ENCODE measurements at places on chromosomes 11 and 22.
A peak's percentile ranks its signal among the peaks of the same experiment; 100 is the strongest.

DNA sequence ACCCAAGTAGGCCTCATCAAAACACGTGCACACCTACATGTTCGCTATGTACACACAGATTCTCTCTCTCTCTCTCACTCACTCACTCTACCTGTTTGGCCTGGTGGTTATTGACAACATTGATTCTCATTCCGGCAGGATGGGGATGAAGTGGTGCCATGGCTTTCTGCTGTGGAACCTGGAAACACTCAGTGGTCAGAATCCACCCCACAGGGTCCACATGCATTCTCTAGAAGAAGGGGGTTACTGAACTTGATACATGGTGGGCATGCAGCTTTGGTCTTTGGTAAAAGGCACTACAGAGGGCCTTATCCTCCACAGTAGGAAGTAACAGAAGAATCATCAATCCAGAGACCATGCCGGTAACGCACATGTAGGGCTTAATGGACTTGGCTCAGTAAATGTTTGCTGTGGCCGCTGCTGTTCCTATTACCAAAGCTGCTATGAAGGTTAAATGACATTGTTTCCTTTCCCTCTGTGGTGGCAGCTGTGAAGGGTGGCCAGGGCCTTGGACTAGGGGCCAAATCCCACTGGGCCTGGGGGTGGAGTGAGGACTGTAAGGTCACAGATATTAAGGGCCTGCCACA is 12.7 kb downstream of the POLDIP3 start:
- DNase-seq: no peak

DNA sequence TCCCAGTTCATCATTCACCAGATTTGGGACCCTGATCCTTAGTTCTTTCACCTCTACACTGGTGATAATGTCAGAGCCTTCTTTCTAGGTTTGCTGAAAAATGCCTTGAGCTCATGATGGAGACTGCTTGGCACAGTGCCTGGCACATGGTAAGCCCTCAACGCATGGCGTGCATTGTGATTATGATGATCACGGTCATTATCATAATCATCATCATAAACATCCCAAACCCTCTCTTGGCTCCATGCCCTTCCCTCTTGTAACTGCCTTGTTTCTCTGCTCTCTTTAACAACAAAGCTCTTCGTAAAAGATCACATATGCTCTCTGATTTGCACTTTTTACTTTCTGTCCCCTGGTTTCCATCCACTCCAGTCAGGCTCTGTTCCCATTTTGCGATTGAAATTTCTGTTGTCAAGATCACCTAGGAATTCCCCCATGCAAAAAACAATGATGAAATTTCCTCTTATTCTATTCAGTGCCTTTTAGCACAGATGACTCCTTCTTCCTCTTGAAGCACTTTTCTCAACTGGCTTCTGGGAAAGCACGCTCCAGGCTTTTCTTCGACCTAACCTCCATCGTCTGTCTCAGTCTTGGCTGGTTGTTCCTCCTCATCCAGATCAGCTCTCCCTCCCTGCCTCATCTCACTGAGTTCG is 479.1 kb downstream of the OPCML start:
- DNase-seq: no peak

- no peak for DNase-seq
These were observed 8.8 kb downstream of the C11orf96 start for GRCh38 chr11:43951231-43951630.

DNA sequence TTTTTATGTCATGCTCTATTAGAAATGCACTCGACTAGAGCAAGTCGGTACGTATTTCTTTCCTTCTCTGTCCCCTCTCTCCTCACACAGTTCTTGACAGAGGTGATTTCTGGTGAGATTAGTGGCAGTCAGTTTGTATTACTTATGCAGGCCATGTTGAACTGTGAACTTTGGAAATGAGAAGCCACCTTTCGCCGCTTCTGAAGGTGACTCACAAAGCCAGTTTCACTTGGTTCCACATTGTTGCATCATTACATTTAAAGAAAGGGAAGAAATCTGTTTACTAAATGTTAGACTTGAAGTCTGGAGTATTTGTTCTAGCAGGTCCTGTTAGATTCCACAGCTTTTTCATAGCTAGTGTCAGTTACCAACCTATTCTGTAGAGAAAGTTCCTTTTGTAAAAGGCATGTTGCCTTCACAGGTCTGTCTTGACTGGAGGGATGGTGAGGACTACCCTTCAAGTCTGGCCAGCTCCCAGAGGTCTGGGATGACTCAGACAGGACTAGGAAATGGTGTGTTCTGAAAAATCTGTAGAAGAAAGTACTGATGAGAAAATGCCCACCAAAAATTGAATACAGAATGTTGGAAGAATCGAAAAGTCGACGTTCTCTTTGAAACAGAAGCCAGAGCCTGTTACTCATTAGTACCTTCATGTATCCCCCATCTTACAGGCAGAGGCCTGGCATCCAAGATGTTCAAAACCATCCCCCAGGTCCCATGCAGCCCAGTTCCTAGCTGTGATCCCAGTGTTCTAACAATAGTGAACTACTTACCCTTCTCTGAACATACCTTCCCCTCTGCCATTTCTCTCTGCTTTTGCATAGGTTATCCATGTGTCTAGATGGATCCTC is 181.4 kb downstream of the DBX1 start:
- DNase-seq: no peak

DNA sequence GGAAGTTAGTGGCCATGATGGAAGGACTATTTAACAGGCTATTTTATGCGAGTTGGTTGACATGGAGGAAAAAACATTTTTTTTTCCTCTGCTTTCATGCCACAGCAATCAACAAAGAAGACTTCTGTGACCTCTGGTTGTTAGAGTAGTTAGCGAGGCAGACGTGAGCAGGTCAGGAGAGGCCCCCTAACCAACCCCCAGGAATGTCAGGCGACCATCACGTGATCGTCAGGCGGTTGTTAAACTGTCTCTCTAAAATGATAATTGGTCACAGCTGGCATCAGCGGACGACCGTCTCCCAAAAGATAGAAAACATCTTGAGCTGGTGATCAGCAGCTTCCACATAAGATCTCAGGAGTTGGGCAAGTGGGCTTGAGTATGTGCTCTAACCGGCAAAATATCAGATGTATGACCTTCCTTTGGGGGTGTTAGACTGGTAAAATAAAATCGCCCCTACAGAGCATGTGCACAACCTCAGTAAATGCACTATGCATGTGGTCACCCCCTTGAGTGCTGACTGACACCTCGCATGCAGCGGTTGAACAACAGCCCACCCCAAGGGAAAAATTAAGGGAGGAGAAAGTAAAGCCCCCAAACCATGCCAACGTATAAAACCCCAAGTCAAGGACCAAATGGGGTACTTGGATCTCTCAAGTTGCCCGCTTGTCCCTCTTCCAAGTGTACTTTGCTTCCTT is 20.9 kb upstream of the NARS2 start:
- no peak for DNase-seq

- DNase-seq: no peak
These were observed 191.6 kb upstream of the CADM1 start for GRCh38 chr11:115695677-115696364.

- no peak for DNase-seq
These were observed 65.7 kb upstream of the PHOX2A start for GRCh38 chr11:72309641-72310040.

- DNase-seq: no peak
These were observed 105.5 kb downstream of the DSCAML1 start for GRCh38 chr11:117691516-117691915.

- DNase-seq: no peak
These were observed 10.7 kb downstream of the CADM1 start for GRCh38 chr11:115493488-115493887.

GRCh38 chr11:117560780-117561530 is 233.3 kb downstream of the CEP164 start:
- DNase-seq: no peak

GRCh38 chr22:32584650-32585049 is 110.0 kb downstream of the FBXO7 start:
- DNase-seq: no peak

DNA sequence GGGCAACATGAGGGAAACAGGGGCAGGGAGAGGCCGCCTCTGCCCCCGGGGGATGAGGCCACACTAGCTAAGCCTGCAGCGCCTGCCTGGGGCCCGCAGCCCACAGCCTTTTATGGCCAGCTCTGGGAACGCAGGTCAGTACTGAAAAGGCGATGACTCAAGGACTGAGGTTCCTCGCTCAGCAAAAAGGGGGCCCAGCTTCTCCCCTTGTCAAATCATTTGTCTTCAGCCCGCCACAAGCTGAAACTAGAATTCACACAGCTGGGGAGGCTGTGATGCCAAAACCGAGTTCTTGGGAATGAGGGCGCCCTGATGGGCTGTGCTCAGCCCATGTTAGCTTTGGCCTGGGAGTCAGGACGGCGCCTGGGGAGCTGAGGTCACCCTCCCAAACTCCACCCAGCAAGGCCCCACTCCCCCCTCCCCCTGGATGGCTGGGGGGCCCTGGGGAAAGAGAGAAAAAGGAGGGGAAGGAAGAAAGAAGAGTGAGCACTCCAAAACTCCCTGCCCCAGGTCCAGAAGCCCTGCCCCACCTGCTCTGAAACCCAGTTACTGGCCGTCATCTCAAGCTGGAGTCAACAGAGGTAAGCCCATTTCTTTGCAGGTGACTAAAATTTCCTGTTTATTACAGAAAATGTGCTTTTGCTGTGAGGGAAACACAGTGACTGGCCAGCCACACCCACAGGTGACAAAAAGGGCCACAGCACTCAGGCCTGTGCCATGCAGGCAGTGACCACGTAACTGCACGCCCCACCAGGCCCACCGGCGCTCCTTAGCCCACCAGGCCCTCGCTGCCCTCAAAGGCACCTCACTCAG is 13.7 kb downstream of the EHD1 start:
- DNase-seq: no peak

- DNase-seq: peak; percentile 61
These were observed 26.6 kb upstream of the LMO1 start for GRCh38 chr11:8290081-8290810.

DNA sequence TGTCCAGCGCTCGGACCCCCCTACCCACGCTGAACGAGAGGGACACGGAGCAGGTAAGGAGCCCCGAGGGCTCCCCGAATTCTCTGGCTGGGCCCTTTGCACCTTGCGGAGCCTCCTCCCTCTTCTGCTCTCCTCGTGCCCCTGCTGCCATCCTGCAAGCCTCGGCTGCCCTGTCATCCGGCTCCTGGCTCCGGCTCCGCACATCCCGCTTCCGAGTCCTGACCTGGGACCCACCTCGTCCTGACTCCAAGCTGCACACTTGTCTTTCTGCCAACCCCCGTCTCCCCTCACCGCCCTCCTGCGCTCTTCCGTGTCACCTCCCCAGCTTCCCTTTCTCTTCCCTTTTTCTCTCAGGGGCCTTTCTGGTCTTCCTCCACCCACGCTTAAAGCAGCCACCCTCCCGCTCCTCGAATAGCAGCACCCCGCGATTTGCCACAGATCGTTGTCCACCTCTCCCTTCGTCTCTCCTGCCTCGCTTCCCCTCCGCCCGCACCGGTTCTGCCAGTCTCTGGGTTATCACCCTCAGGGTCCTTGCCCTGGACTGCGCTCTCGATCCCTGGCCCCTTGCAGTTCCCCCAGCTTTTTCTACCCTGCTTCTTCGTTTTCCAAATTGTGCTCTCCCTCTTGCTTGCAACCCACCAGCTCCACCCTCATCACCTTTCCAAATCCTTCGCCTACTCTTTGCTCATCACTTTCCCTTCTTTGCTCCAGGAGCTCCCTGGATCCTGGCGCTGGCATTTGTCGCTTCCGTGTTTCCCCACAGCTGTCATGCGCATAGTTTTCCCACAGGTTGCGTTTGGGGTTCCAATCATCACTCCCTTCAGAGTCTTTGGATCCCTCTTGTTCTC is 822 bp downstream of the MARK2 start:
- DNase-seq: no peak

GRCh38 chr11:88398372-88398771 is 60.8 kb upstream of the CTSC start:
- no peak for DNase-seq

DNA sequence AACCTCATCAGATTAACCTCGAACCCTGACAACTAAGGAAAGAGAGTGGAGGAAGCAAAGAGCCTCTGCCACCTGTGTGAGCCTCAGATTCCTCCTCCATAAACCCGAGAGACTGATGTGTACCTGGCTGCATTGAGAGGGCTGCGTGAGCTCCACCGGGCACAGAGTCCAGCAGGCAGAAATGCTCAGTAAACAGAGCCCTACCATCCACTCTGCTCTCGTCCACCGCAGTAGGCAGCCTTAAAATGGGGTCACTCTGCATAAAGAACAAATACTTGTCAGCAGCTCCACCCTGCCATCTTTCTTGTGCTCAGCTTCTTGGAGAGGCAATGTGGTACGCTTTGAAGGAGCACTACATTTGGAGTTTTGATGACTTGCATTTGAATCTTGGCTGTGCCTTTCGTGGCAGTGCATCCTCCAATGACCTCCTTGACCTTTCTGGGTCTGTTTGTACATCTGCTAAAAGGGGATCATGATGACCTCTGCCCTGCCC is 43.0 kb upstream of the CD5 start:
- DNase-seq: no peak

DNA sequence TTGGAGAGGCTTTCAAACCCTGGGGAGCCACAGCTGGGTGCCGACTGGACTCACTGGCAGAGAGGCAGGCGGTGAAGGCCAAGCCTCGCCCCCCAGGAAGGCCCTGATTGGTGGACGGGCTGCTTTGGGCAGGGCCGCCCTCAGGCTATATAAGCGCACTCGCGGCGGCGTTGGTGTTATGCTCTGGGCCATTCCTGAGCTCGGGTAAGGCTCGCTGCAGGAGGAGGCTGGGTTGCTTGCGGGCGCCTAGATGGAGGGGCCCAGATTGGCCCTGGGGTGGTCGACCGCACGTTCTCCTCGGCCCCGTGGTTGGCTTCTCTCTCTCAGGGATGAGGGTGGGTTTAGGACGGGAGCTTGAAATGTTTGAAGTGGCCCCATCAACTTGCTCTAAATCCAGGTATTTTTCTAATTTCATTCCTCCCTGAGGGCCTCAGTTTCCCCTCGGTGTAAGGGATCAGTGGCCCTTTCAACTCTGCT is at the start of gene SPDYC:
Gene SPDYC, plus strand, starts transcription at position 176 of the 477 bp plus-strand sequence. CDS start 1,125 bp downstream, outside the sequence.
- DNase-seq: no peak

DNA sequence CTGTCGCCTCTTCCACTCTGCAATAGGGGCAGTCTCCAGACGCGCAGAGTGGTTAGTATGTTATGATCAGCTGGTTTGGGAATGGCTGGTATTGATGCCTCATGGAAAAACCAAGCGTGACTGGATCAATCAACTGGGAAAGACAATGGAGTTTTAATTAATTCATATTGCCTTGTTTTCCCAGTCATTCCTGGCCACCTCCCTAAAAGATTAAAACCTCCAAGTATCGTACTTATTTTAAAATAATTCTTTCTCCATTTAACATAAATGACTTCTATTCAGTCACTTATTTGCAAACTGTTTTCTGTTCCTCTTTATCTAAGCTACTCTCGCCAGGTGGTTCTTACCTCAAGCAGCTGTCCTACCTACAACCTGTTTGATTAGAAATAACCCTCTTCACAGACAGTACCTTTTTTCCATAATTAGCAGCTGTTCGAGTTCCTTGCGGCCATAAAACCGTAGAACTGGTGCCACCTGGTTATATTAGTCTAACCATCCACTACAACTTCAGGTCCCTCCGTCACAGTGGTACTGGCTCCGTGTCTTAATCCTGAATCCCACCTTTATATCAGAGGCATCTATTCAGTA is 898 bp downstream of the ZNF215 start:
- no peak for DNase-seq

- DNase-seq: no peak
These were observed 34.9 kb downstream of the UBASH3B start for GRCh38 chr11:122690384-122690783.

All from DMS153 (cell line).